ENCODE measurements at places on chromosomes 7 and 10.

- no peak for DNase-seq
Measured at GRCh38 chr7:42406358-42406757, 169.3 kb upstream of the GLI3 start.

DNA sequence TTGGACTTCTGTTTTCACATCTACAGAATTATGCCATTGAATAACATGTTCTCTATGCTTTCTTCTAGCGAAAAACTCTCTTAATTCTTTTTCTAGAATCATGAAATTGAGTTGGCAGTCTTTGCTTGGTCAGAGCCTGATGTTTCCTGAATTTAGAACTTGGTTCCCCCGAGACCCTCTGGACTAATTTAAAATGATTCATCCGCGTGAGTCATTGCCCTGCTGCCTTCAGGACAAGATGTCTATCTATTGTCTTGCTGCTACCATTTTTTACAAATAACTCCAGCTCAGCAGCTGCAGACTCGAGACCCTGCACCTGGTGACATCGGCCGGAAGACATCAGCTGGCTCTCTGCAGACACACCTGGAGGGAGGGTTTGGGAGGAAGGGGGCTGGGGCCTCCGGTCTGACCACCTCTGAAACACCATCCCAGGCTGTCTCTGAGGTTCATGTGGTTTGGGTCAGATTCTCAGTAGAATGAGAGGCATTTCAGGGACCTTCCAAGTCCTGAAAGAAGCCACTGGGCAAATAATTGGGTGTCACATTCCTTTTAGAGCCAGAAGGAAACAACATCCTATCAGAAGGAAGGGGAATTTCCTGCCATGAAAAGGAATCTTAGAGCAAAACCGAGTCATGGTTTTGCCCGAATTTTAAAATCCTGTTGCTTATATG, 20.9 kb upstream of the KLF6 start:
- DNase-seq: no peak

DNA sequence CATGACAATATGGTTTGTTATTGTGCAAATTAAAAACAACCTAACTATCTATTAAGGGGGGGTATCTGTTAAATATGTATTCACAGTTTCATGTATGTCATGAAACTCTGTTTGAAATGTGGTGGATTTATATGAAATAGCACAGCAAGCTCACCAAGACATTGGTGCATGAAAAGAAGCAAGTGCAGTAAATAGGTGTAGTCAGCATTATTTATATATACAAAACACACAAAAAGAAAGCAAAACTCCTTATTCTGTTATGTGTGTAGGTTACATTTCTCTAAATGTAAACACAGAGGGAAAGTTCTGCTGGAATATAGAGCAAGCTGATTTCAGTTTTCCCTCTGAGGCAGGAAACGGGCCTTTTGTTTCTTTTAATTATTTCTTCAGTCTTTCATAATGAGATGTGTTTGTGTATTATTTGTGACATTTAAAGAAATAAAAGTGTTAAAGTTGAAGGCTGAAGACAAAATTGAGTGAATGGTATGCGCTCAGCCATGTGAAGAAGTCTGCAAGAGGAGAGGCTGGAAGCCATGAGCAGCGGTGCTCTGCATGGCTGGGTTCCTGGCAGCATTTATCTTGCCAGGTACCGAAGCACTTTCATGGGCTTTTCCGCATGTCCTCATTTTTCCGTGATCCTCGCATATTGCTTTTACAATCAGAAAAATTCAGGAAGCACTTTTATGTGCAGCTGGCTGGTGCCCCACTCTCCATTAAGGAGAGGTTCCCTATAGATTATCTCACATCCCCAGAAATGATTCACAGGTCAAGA, 38.5 kb downstream of the GRID1 start:
- DNase-seq: no peak

DNA sequence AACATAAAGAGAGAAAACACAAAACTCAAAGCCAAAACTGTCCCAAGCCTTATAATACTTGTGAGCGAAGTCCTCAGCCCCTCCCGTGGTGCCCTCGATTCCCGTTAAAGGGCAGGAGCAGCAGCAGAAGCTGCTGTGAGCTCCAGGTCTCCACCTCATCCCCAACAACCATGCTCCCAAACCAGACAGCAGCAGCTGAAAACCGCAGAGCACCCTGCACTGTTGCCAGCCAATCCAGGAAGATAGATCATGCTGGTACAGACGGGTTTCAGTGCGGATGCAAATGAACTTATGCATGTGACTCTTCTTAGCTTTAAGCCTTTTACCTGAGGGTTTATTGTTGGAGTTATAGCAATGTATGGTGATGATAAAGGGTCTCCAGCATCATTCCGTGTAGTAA, 97.9 kb downstream of the DNAJB6 start:
- DNase-seq: no peak

DNA sequence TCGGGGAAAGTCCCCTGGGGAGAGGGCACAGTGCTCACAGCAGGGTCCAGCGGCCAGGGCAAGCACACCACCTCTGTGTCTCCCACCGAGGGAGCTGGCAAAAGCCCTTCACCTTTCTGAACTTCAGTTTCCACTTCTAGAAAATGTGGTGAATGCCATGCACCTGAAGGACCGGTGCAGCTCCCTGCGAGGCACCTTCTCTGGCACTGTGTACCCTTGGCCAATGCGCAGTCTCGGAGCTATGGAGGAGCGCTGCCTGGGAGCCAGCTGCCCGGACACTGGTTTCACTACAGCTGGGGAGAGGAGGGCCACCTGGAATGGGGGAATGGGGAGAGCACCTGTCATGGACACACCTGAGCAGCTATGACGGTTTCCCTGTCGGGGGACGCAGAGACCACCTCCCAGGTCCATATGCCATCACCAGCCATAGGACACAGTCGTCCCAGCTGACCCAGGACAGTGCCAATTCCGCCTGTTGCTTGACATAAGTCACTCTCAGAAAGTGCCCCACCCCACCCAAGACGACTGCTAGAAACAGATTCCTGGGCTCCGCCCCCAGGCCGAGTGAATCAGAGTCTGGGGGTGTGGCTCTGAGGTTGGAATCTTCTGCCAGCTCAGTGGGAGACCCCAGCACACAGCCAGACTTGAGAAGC, 16.8 kb downstream of the RASGEF1A start:
- no peak for DNase-seq

GRCh38 chr10:1461016-1461415, 276.3 kb downstream of the ADARB2 start:
- DNase-seq: no peak
